ENCODE measurements at places on chromosomes 3 and 15.

GRCh38 chr3:61236556-61236955 lies 14.7 kb downstream of the FHIT start:
- no peak for DNase-seq

DNA sequence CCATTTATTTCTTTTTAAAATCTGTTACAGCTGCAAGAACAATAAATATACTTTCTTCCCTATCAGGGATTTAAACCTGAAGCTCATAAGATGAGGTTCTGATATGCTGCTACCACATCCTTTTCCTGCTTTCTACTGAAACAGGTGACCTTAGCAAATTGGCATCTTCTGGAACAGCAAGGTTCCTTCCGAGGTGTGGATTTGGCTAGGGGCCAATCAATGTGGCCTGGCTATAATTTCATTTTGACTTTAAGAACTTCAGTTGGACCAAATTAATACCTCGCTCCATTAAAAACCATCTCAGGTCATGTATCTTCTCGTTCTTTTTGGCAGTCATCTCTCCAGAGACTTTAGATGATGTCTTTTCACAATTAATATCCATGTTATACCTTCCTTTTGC lies 53.4 kb upstream of the C3orf80 start:
- no peak for DNase-seq

- DNase-seq = no peak
Measured at GRCh38 chr3:187325632-187326031, 34.1 kb upstream of the MASP1 start.

DNA sequence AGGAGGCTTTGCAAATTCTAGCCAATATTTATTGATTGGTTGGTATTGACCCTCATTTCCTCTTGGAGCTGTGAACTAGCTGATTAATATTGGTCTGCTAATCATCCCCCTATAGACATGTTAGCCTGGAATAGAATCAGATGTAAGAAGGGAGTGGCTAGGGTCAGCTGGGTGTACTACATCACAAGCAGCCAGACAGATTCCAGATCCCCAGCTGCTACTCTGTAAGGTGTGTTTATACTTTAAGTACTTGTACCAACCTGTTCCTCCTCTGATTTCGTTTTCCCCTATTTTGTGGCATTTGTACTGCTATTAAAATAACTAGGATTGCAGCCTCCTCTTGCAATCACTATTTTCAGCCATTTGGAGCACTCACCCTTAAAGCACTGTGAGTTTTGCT lies 49.9 kb downstream of the PARP15 start:
- no peak for DNase-seq

- DNase-seq = no peak
Measured at GRCh38 chr15:29056839-29057450, 171.2 kb downstream of the APBA2 start.

GRCh38 chr3:52087731-52088130 lies 31.4 kb upstream of the DUSP7 start:
- no peak for DNase-seq

- no peak for DNase-seq
Measured at GRCh38 chr15:50113187-50113505, 5.9 kb downstream of the ATP8B4 start.

- no peak for DNase-seq
Measured at GRCh38 chr3:17315897-17316296, 426.5 kb downstream of the TBC1D5 start.

DNA sequence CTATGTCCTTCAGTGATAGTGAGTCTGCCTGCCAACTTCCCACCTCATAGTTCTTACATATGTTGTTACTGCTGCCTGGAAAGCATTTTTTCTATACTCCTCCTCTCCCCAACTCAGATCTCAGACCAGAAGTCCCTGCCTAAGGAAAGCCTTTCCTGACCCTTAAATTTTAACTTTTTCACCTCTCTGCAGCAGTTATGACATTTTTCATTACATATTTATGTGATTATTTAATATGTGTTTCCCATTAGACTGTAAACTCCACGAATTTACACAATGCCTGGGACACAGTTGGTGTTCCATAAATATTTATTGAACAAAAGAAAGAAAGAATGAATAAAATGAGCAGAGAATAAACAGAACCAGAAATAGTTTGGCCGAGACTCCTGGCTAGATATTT lies 125.5 kb downstream of the MITF start:
- DNase-seq = no peak

DNA sequence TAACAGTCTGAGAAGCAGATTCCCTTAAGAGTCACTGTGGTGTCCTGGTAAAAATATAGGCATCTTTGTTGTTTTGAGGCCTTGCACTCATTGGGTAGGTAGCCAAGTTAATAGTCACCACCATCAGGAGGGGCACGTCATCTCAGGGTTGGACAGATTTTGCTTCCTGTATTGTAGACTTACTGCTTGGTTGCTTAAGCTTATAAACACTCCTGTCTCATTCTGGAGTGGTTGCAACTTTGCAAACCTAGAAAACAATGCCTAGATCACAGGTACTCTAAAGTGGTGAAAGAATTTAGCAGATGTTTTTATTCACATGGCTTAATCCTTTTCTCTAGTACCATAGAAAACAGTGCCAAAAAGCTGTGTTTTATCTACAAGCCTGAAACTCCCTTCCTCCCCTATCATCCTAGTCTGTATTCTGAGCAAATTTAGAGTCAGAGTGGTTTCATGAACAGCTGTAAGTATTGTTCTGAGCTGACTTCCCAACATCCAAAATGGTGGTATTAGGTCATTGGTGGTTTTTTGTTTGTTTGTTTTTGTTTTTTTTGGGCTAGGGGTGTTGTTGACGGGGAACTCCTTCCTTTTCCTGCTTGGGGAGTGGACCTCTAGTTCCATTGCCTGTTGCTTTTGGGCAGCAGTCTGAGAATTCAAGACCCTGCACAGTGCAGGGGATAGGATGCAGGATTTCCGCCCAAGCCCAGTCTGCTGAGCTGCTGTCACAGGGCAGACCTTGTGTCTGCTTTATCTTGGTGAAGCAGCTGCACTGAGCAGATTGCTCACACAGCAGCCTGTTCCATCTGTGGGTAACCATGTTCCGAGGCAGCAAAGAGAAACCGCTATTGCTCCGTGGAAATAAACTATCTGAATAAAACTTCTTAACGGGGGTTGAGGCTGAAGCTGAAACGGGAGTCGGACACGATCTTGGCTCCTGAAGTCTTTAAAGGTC lies 202.0 kb downstream of the AKAP13 start:
- DNase-seq = no peak

DNA sequence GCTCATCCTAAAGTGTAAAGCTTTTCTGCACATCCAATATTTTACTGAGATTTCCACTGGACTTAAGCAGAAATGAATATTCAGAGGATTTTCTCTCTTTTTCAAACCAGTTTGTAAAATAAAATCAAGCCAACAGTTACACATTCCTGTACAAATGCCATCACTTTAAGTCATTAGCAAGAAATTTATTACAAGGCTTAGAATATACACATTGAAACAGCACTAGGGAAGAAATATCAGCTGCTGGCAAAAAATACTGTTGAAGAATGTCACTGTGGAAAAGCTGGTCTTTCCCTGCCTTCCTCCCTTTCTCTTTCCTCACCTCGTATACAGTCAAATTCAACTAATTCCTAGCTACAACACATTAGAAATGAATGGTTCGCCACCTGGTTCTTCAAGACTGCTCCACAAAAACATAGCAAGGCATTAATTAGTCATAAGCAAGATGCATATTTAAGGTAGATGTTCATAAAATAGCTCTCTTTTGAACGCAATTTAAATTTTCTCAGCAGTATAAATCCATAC lies 21.3 kb downstream of the PLOD2 start:
- no peak for DNase-seq

- no peak for DNase-seq
Measured at GRCh38 chr3:123971406-123971805, 10.4 kb upstream of the CCDC14 start.

DNA sequence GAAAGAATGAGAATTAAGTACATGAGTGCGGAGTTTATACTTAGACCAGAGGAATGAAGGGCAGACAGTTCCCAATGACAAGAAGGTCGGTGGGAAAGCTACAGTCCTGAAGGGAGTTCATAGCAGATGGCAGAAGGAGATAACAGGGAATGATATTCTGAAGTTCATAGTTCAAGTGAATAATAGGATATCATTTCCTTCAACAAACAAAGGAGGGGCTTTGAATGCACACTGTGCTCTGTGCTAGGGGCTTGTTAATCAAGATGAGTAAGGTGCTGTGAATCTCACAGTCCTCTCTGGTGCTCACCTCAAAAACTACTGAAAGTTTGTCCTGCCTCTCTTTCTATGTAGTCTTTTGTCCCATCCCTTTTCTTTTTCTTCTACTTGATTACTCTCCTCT lies 41.9 kb downstream of the SIDT1 start:
- no peak for DNase-seq

- peak; percentile 62 for DNase-seq
Measured at GRCh38 chr3:173584093-173584837, 186.7 kb downstream of the NLGN1 start.

GRCh38 chr3:151290673-151291072 lies 12.3 kb upstream of the P2RY14 start:
- no peak for DNase-seq

- no peak for DNase-seq
Measured at GRCh38 chr3:14605744-14606143, 45.8 kb upstream of the CCDC174 start.

- no peak for DNase-seq
Measured at GRCh38 chr15:41634072-41634626, 26.1 kb upstream of the MGA start.

DNA sequence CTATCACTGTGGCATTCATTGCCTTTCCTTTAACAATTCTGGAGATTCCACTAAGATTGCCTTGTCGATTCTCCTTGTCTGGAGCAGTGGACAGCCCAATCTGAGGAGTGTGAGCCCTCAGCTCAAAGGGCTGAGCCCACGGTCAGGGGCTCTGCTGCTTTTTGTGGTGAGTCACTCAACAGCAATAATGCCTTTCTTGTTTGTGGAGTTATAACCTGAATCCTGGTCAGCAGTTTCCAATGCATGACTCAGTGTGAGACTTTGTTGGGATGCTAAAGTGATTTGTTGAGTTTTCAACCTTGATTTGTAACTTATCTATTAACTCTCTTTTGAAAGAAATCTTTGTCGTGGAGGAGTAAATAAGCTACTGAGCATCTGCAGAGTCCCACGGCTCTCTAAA lies 183.5 kb downstream of the TJP1 start:
- DNase-seq = no peak

DNA sequence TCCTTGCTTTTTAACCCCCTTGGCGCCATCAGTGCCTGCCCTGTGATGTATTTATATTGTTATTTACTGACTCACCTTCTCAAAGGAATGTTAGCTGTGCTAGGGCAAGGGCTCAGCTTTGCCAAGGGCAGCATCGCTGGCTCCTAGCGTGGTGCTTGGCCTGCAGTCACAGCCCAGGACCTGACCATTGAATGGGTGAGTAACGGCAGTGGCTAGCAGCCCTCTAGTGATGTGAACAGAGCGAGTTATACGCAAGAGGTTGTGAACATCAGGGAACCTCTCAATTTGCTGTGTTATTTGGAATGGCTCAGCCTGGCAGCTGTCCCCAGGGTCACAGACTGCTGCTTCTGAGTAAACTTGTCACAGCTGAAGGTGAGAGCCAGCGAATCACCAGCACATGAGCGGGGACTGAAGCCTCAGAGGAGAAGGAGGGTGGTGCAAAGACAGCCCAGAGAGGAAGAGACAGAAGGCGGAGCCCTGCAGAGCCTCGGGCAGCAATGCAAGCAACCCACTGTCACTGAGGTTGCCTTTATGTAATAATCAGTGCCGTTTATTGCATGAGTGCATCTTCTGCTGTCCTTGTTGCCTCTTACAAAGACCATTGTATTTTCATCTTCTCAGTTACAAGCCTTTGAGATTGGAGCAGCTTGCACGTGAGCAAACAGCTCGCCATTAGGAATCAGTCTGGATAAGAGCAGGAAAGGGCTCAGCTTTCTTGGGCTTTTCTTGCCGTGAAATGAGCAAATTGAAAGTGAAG lies 158.3 kb downstream of the SLCO3A1 start:
- no peak for DNase-seq

DNA sequence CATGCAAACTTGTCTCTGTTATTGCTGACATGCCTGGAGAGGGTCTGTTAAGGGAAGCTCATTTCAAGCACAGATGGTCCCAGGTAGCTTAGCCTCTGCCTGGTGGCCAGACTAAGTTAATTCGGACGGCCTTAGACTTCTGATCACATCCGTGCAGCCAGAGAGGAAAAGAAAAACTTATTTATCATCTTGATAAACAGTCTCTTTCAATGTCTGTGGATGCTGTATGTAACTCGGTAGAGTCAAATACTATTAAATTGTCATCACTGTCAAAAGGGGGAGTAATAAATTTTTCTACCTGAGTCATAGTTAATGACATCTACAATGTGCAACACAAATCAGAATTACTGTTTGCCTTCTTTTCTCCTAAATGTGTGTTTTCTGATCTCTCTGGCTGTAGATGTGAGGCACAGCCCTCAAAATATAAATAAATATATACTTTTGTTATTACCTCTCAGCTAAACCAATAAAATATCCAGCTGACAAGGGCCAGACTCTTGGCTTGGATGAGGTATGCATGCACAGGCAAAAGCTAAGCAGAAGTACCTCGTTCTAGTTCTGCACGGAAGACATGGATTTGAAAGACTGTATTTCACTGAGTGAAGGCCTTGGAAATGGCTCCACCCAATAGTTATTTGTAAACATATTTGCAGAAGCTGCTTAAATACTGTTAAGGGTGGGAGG lies 530.0 kb downstream of the TAFA4 start:
- no peak for DNase-seq

DNA sequence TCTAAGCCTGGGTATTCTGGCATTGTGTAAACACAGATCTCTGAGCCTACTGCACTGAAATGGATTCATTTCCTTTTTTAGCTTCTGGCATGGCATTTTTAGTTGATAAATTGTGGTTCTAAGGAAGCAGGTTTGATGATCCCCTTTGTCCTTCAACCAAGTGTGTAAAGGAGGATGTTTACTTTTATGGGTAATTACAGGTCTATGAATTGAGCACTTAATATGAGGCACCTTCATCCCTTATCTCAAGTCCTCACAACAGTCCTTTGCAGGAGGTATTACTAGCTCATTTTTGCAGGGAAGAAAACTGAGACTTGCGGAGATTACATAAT lies 30.8 kb upstream of the ZBTB38 start:
- no peak for DNase-seq

- no peak for DNase-seq
Measured at GRCh38 chr3:51106242-51106876, 278.7 kb upstream of the MANF start.

GRCh38 chr3:99803297-99803696 lies 14.4 kb upstream of the CMSS1 start:
- DNase-seq = no peak

- no peak for DNase-seq
Measured at GRCh38 chr15:82303956-82304777, 41.5 kb downstream of the SAXO2 start.

DNA sequence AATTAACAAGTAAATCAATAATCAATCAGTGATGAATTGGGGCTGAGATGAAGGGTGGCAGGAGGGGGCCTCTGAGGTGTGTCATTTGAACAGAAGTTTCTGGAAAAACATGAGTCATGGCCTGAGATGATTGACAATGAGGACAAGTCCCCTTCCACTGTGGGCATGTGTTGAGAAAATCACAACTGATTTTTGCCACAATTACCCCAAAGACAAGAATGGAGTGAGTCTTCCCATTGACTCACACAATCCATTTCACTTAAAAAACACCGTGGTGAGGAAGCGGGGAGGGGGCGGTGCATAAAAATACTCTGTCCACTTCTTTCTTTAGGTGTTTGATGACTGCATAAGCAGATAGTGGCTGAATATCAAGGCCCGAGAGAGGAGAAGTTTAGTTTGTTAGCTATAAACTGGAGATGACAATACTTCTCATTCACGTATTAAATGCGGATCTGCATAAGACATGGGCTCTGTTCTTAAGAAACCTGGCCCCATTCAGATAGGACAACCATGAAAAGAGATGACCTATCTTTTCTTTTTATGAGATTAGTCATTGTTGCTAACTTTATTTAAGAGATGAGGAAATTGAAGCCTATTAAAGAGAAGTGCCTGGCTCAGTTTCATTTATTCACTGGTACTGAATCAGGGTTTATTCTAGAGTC lies 34.7 kb downstream of the SHC4 start:
- DNase-seq = no peak
